DMS153 (cell line): ENCODE measurements at places on chromosomes 2 and 18.

GRCh38 chr2:76270096-76270710, 559.5 kb upstream of the GCFC2 start:
- DNase-seq, result no peak

- peak; percentile 13 for DNase-seq
These were observed at the start of gene MYCN for GRCh38 chr2:15939854-15940660. TSS of gene MYCN (plus strand) at chr2:15940550. CDS start at chr2:15942065, 1,515 bp downstream.

DNA sequence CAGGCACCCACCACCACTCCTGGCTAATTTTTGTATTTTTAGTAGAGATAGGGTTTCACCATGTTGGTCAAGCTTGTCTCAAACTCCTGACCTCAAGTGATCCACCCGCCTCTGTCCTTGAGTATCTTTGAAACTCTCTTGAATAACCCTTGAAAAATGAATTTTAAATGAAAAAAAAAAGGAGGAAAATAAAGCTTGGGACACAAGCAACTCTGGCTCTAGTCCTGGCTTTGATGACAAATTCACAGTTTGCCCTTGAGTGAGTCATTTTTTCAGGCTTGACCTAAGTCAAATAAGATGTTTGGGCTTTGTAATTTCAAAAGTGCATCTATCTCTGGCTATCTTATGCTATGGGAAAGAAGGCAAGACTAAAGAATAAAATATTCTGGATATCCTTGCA, 79.0 kb upstream of the TRIB2 start:
- DNase-seq, result no peak

DNA sequence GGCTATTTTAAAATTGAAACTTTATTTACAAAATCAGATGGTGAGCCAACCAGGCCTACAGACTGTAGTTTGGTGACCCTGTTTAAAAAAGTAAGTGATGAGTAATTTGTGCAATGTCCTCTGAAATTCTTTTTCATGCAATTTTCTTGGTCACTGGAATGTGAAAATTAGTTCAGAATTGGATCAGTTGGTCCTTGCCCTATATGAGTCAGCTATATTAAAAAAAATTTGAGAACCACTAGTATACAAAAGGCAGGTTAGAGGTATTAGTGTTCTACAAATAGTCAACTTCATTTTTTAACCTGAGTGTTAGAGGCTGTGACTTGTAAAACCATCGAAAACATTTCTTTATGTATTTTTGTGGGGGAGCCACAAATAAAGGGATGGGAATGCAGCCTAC, 91.1 kb upstream of the NXPH2 start:
- DNase-seq, result no peak

GRCh38 chr2:214519258-214519818, 108.5 kb downstream of the VWC2L start:
- no peak for DNase-seq

DNA sequence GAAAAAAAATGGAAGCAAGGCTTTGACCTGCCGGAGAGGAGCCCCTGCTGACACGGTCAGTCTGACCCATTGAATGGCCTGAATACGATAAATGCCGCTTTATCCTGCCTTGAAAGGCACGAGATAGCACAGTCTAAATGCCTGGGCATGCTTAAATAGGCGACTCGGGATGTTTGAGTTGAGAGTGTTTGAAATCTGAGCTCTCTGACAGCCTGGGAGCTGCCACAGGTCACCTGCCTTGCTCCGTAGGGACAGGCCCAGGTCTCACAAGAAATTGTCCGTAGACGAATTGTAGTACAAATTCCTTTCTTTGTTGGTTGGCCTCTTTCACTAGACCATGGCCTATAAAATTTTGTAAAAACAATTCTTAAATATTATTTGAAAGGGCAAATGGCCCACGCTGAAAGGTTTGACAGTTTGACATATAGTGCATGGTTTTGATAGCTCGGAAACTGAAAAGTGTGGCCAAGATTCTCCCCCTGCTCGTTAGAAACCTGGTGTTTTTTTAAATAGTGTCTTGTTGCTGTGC, 72.8 kb downstream of the MEIS1 start:
- DNase-seq, result no peak

DNA sequence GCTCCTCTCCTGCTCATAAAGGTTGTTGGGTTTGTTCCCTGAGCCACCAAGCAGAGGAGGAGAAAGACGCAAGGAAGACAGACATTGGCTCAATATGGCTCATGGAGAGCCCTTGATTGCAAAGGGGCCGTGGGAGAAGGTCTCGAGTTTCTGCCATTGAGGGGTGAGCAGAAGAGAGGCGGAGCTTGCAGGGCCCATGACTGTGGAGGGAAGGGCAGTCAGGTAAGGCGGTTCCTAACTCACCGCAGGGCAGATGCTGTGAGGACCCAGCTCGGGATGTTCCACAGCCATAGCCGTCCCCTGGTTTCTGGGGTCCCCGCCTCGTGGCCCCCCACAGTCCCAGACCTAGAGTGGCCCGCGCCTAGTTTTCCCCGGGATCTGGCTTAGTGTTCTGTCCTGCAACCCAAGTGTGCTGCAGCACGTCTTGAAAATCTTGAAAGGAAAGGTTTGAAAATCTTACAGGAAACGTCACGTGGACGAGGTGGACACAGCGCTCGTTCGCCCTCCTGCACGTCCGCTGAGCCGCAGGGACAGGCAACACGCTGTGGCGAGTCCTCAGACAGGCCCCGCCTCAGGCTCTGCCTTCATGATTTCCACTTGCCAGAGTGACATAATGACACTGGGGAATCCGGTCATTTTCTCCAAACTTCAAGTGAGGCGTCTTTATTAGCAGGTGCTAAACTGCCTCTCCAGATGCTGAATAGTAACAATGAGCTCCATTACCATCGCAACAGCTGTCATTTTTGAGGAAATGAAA, 105.5 kb upstream of the HDAC4 start:
- no peak for DNase-seq

DNA sequence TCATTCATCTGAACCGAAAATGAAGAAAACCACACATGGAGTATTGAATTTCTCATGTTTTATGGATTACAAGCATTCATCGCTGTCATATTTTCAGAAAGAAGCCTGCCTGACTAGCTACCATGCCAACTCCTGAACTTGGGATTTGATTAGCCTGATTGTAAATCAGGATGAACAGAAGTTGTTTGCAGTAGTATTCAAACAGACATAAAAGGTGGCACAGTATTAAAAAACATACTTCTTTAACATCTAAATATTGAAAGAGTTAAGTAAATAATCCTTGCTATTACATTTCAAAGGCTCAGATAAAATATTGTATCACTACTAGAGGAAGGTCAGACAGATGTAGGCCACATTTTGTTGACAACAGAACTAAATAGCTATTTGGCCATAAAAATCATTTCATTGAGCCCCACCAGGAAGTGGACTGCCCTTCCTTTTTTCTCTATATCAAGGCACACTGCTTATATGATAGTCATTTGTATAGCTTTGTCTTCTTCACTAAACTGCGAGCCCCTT, 21.6 kb downstream of the SLC38A11 start:
- DNase-seq, result peak; percentile 94

DNA sequence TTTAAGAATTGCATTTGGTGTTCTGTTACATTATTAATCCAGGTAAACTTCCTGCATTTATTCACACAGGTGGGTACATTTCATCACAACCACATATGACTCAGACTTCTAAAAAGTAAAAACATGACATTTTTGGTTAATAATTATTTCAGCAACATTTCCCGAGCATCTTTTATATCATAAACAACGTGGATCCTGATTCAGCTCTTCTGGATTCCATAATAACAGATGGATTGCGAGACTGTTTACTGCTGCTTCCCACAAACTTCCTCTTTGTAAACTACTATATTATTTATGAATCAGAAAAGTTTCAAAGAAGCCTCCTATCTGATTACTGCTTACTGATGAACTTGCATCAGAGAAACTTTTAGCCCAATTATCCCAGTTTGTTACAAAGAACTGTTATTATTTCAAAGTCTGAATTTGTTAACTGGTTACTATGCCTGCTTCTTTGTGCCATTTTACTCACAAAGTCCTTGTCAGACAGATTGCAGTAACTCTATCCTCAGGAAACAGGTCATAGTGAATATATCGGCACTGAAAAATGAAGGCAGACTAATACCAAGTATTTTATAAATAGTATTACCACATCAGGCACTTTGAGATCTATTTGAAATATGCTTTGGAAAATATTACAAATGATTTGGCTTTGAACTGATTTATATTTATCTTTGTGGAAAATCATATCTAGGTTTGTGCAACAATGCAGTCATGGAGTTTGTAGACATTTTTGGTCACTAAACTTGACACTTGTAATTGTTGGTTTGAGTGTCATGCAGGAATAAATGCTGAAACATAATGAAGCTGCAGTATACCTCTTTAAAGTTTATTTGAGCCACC, 511.6 kb downstream of the PLCL1 start:
- DNase-seq, result no peak

GRCh38 chr2:230202430-230203109, 17.2 kb downstream of the SP110 start:
- DNase-seq, result no peak

DNA sequence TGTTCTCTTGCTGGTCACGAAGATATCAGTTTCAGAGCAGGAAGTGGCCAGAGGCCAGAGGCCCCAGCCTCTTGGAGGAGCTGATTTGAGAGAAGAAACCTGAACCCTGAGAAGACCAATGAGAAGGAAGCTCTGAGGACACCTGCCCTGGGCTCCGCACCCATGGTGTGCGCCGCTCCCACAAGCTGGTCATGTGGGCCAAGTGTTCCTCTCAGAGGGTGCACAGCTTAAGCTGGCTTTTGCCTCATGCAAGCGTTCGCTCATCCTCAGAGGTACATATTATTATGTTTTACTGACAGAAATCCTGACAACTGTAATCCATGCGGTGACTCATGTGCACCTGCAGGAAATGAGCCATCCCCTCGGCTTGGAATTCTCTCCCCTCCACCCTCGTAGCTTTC, 316.1 kb upstream of the MYT1L start:
- no peak for DNase-seq

DNA sequence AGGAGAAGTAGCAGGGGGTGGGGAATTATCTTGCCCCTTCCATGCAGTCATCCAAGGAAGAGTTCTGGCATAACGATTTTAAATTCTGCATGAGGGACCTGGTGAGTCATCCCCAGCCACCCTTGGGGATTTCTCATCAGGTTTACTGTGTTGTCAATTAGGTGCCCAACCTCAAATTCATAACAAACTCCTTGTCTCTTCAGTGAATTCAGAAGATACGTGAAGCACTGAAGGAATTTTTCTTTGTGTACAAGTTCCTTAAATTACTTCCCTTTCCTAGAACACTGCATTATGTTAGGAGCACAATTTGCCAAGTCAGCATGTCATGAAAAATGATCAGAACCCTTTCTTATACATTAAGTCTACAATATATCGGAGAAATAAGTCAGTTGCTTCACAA, 70.8 kb upstream of the NOSTRIN start:
- no peak for DNase-seq

DNA sequence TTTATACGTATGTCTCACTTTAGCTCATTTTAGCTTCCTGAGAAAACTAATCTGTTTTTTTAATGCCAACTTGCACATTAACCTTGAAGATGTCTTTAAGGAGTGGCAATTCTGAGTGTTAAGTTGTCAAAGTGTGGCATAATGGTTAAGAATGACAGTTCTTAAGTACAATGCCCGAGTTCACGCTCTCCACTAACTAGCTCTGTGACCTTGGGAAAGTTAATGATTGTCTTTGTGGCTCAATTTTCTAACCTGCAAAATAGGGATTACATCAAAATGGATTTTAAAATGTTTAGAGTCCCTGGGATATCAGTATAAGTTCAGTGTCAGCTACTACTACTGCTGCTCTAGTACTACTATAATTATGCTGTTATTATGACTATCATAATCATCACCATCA, 409.7 kb downstream of the SOCS6 start:
- DNase-seq, result no peak

- no peak for DNase-seq
These were observed 73.1 kb upstream of the TPO start for GRCh38 chr2:1340141-1340512.

GRCh38 chr2:57497489-57498096, 549.0 kb upstream of the VRK2 start:
- DNase-seq, result peak; percentile 35

GRCh38 chr2:1440581-1440980, 27.3 kb downstream of the TPO start:
- DNase-seq, result no peak

DNA sequence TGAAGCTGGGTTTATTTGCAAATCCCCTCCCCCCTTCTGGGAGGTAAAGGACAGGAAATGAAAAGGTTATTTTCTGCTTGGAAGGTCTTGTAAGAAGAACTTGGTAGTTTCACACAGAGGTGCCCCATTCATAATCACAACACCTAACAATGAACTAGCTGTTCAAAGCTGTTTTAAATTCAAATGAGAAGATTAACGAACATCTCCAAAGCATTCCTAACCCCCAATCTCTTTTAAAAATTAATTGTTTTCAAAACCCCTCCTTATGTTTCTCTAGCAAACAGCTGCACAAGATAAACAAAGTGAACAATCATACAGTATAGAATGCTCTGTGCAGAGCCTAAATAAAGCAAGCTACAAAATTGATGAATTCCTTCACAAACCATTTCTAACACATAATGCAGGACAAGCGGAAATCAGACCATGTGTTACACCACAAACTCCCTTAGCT, 271.4 kb downstream of the SATB2 start:
- DNase-seq, result no peak

DNA sequence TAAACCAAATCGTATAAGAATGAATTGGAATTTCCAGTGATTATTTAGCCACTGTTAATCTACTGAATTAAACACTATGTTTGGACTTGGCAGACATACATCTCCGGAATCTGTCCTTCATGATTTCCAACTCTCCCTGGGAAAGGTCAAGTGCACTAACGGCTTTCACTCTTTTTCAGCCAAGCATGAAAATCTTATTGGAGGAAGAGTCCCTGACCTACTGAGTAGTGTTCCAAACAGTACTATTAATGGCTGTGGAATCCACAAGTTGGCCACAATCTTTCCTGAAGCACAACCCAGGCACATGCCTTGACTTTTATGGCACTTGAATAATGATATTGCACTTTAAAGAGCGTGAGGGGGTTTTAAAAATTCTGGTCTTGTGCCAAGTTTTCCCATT, 318.9 kb upstream of the RND3 start:
- DNase-seq, result no peak

- no peak for DNase-seq
These were observed 2.6 kb downstream of the PRSS56 start for GRCh38 chr2:232522623-232523401.

DNA sequence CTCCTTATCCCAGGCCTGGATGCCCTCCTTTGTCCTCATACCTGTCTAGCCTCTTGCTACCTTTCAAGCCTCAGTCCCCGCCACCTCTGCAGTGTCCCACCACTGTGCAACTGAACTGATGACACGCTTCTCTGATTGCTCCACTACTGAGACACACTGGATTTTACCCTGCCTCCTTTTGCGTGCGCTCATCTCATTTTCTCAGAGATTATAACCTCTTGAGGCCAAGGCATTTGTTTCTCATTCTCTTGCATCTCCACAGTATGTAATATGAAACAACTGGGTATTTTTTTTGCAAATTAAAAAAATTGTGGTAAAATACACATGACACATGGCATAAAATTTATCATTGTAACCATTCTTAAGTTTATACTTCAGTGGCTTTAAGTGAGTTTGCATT, 95.4 kb downstream of the PRKCE start:
- DNase-seq, result no peak
